ENCODE measurements at places on chromosomes 12 and 14.

DNA sequence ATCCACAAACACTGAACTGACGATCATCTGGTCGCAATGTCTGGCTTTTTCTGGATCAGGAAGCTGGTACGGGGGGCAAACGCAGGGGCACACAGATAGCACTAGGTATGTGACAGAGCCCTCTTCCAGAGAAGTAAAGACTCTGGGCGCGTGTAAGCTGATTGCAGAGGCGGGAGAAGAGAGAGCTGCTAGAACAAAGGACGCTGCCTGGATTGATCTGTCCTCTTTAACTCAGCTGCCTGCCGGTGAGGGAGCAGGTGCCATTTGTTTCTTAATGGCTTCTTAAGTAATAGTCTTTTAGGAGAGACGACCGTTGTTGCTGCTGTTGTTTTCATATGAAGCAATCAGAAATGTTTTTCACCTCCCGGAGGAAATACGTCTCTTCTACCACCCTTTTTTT lies 77.3 kb downstream of the GLT1D1 start:
- no peak for DNase-seq

- no peak for DNase-seq
Observed at GRCh38 chr14:35971965-35972630, 146.0 kb downstream of the BRMS1L start.

DNA sequence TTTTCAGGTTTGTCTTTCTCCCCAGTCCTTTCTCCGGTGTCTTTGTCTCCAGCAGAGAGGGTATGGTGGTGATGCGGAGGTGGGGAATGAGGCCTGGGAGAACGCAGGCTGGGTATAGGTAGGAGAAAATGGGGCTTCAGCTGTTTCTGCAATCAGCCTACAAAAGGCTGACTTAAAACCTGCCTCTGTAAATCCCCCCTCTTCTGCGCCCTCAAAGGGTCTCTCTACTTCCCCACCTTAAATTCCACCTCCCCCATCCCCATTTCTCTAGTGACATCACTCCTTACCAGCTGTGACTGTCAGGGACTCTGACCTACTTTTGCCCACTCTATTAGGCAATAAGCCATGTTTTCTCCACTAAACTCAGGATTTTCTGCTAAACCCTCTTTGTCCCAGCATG lies 8.1 kb upstream of the RIMKLB start:
- DNase-seq, result no peak

DNA sequence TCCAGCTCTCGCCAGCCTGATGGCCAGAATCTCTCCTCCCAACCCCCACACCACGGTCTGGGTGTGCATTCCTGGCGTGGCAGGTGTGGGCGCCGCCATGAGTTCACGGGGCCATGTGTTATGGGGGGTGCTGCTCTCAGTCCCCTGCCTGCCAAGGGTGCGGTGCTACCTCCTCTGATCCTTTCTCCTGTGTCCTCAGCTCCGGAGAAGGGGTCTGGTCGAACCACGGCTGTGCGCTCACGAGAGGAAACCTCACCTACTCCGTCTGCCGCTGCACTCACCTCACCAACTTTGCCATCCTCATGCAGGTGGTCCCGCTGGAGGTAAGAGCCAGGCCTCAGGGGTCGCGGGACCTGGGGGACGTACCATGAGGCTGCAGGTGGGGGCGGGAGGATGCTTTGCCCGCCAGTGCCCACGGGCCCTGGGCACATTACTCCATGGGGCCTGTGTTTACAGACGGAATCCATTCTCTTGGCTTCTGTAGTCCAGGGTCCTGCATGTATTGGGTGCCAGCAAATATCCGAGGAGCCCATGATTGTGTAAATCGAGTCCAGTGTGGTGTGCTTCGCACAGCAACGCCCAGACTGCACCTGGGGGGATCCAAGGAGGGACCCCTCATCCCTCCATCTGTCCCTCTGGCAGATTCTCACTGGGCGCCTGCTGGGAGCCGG lies 130.8 kb downstream of the ADGRD1 start:
- DNase-seq, result no peak

DNA sequence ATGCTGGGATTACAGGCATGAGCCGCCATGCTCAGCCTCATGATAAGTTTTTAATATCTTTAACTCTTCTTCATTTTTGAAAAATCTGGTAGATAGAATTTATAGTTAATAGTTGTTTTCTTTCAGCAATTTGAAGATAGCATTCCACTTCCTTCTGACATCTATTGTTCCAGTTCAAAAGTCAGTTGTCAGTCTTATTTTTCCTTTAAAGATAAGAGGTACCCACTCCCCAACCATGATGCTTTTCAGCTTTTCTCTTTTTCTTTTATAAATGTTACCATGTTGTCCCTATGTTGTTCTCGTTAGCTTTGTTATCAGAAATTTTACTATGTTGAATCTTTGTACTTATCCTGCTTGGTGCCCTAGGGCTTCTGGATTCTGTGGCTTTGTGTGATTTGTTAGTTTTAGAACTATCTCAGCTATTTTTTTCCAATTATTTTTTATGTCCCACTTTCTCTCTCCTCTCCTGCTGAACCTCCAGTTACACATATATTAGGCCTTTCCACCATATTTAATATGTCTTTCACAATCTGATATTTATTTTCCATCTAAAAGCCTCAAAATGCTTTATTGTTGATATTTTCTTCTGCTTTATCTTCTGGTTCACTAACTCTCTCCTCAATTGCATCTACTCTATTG lies 181.6 kb upstream of the FOXN3 start:
- no peak for DNase-seq

- DNase-seq, result no peak
Observed at GRCh38 chr14:101813833-101814232, 52.3 kb downstream of the PPP2R5C start.

DNA sequence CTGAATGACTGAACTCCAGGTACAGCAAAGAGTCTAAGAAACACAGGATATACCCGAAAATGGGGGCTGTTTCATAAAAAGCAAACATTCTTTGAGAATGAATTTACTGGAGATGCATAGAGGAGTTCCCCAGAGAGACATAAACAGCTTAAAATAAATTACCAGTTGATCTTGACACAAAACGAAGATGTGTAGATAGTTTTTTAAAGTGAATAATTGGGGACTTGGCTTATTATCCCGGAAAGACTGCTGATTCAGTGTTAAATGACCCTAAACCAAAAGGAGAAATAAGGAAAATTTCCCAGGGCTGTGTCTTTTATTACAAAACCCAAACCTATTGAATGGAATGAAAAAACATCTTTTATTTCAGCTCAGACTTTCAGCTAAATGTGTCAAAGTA lies 1052.8 kb upstream of the TMEM132C start:
- DNase-seq, result no peak

- no peak for DNase-seq
Observed at GRCh38 chr12:80299976-80300375, 144.1 kb upstream of the PTPRQ start.

- no peak for DNase-seq
Observed at GRCh38 chr12:12018454-12018853, 52.3 kb upstream of the BCL2L14 start.

GRCh38 chr12:75116646-75117198 lies 92.9 kb downstream of the KCNC2 start:
- peak; percentile 8 for DNase-seq

GRCh38 chr14:65238456-65238855 lies 136.1 kb upstream of the MAX start:
- DNase-seq, result no peak

DNA sequence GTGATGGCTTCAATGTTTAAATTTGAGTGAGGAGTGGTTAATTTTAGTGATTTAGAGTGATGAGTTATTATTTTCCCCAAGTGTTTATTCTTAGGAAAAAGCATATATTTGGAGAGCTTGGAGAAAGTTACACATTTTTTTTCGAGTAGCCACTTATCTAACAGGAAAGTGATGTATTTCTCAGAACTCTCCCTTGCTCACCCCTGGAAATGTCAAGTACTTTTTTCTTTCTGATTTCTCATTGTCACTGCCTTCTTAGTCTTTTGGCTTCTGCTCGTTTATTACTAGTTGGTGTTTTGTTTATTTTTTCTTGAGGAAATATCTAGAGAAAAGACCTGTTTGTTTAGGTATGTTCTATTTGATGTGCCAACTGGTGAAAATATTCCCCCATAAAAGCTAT lies 58.8 kb downstream of the AEBP2 start:
- DNase-seq, result no peak

GRCh38 chr12:25434515-25434914 lies 118.6 kb downstream of the LMNTD1 start:
- no peak for DNase-seq

DNA sequence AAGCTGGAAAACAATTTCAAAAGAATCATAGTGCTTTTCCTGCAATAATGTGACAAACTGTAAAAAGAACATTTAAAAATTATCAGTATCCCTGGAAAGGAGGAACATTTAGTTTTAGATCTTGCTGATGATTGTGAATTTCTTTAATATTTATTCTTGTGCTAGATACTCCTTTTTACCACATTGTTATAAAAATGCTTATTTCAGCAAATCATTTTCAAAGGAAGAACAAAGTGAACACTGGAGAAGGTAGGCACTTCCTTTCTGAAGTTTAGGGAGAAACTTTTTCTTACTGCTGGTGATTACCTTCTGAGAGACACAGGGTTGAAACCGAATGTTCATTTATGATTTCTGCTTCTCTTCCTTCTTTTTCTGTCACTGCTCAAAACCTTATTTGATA lies 45.1 kb upstream of the C12orf75 start:
- DNase-seq, result no peak

DNA sequence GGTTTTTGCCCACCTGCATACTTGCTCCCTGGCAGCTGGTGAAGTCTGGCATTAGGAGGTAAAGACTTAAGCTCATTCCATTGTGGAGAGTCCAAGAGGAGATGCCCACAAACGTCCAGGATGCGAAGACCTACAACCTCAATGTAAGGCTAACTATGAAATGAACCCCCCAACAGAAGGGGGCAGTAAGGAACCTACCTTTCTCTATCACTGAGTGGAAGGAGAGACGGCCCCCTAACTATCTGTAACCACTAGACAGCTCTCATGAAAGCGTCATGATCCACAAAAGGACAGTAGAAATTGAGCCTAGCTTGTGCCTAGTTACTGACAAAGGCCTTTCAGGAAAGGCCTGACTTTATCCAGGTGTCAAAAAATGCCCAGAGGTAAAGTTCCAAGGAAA lies 55.3 kb downstream of the ZFYVE21 start:
- no peak for DNase-seq

DNA sequence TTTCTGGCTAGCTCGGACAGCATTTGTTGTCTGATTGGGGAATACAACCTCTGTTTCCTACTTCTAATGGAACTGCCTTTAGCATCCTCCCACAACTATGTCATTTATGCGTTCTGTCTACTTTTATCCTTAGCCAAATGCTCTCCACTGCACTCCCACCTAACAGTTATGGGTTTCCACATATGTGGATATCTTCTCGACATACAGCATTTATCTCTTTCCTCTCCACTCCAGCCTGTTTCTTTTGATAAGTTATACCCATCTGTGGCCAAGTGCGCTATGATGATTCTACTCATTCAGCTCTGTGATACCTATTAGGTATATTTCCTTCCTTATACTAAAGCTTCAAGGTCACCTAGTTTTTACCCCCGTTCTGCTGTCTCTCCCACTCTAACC lies 122.2 kb upstream of the NAP1L1 start:
- DNase-seq, result no peak

DNA sequence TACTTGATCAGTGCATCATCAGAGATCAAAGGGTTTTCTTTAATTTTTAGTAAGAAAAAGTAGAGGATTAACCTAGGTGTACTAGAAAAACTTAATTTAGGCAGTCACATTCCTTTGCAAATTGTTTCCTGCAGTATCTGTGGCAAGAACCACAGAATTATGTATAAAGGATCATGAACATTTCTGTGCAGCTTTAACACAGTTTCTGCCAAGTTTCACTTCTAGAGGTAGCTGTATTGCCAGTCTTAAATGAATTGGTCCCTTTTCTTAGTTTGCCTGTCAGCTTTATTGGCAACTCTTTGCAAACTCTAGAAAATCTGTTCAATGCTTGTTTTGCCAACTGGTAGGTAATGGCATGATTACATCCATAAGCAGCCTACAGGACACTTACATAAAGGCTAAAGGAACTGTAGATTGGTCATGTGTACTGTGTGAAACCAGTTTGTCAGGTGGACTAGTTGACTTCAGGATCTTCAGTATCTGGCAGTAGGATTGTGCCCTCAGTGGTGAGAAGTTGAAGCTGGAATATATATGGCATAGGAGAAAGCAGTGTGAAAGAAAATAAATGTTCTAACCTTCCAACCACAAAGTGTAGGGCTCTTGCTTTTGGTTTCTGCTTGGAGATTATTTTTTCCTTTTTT lies 75.9 kb downstream of the TTLL5 start:
- DNase-seq, result no peak

GRCh38 chr14:35416108-35416750 lies 11.7 kb upstream of the NFKBIA start:
- DNase-seq, result no peak

DNA sequence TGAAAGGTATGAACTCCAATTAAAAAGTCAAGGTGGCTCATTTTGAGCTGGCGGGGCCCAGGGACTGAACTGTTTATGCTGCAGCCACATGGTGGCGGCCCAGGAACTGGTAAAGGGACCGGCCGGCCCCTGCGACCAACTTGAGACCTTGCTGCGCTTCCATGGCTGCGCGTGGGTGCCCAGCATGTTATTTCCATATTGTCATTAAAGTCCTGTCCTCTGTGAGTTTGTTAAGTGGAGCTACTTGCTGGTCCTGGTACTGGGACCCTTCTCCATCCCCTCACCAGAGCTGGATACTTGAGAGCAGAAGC lies 62.3 kb downstream of the BEGAIN start:
- no peak for DNase-seq

DNA sequence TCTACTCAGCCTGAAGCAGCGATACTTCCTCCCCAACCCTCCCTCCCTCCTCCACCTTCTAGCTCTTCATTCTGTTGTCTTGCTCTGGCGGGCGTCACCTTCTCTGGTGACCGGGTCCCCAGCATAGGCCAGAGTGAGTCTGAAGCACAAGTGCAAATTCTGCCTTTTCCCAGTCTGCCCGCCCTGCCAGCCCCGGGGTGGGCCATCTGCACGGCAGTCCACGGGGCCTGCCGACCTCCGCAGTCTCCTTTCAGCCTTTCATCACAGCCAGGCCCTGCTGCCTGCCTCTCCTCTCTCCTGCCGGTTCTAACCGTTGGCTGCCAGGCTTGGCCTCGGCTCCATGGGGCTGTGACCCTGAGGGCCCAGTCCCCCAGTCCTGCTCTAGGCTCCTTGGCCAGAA lies 58.7 kb downstream of the TESC start:
- DNase-seq, result no peak

DNA sequence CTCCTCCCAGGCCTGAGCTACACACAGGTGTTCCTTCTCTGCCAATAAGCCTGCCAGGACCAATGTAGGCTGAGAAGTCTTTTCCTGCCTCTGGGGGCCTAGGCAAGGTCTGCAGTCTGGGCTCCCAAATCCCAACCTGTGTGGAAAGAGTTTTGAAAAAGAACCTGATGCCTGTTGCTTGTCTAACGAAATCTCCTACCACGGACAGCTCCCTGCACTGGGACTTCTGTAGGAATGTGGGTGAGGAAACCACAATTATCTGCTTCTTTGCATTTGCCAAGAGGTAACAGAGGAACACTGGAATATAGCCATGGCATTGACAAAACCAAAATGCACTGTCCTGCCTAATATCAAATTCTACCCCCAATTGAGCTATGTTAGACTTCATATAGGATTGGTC lies 877.0 kb upstream of the TMEM132C start:
- DNase-seq, result no peak

- DNase-seq, result peak; percentile 50
Observed at GRCh38 chr14:77862154-77862786, 62.4 kb downstream of the ADCK1 start.

GRCh38 chr12:13602172-13602571 lies 379.2 kb downstream of the GRIN2B start:
- DNase-seq, result peak; percentile 5

- no peak for DNase-seq
Observed at GRCh38 chr12:58500399-58500798, 419.9 kb downstream of the LRIG3 start.

GRCh38 chr14:95255013-95255412 lies 64.7 kb downstream of the CLMN start:
- no peak for DNase-seq

- DNase-seq, result peak; percentile 91
Observed at GRCh38 chr12:49567611-49568441, at the start of gene MCRS1. Gene MCRS1, minus strand, starts transcription at chr12:49568142. Its CDS starts 1,411 bp downstream, at chr12:49566731.
